ENCODE measurements at places on chromosomes 7 and 10. TPM values are rescaled to one million over a fixed set of nuclear protein-coding genes. Genes with fewer than 3 reads are reported as not detected.

The CRHR2 gene
- total RNA-seq: not detected

The TMEM196 gene
- total RNA-seq: not detected

The FGFR2 gene
- 0.09 TPM for total RNA-seq

The NUTM2D gene
- total RNA-seq: 0.81 TPM

The AOAH gene
- total RNA-seq: not detected

The GRID2IP gene
- total RNA-seq: under 0.01 TPM

The ARHGEF5 gene
- total RNA-seq: 0.45 TPM
